Activated T-helper 9 cell treated with anti-CD3 and anti-CD28 coated beads, Interleukin-2, amount 50 U/mL, for 16 hours (primary cell): ENCODE measurements at places on chromosomes 7 and 10.

DNA sequence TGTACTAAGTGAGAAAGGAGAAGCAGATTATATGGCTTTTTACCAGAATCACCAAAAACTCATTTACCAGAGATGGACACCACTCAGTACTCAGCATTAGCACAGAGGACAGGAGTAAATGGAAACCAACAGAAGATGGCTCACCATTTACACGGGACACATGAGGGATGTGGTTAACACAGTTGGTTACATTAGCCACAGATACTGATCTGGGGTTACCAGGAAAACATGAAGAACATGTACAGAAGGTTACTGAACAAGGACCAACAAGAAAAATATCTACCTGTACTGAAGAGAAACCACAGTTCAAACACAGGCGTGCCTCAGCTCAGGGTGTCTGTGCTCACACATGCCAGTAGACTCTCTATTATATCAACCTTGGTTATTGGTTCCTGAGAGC lies 1285.8 kb upstream of the SORCS1 start:
- no peak for DNase-seq

DNA sequence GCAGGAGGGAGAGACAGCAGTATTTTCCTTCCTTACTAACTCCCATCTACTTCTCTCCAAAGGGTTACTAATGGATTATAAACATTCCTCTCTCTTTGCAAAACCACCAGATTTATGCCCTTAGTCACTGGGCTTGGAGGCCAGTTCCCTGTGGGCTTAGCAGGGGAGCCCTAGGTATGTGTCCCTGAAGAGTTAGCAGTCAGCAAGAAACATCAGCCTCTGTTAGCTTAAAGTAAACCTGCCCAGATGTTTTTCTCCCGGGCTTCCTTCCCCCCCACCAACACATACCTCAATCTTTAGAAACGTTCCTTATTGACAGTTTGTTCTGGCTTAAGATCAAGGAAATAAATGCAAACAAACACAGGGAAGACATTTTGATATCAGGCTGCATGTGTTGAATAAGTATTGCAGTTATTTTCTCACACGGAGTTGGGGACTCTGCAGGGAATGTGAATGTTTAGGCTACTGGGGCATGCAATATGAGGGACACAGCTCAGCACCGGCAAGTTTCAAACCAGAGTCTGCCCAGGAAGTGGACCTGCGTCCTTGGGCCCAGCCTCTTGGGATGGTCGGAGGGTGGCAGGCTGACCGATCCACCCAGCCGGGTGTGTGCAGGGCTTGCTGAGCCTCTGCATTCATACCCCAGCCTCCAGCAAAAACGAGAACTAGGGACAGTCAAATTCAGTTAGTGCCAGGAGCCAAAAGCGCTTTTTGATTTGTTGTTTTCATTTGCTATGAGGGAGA lies 252.0 kb upstream of the GRB10 start:
- no peak for DNase-seq

GRCh38 chr7:2821161-2821841 lies 22.8 kb downstream of the GNA12 start:
- no peak for DNase-seq

DNA sequence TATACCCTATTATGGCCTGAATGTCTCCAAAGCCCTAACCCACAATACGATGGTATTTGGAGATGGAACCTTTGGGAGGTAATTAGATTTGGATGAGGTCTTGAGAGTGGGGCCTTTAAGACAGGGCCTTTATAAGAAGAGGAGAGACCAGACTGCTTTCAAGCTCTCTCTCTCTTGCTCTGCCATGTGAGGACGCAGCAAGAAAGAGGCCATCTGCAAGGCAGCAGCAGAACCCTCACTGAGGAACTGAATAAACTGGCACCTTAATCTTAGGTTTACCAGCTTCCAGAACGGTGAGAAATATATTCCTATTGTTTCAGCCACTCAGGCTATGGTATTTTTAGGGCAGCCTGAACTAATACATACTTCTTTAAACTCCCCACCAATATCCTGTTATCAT lies 2.0 kb upstream of the GNAI1 start:
- no peak for DNase-seq

- DNase-seq: no peak
Observed at GRCh38 chr7:135098391-135098790, 49.5 kb upstream of the TMEM140 start.

GRCh38 chr10:119778776-119779445 lies 53.1 kb downstream of the INPP5F start:
- DNase-seq: no peak

DNA sequence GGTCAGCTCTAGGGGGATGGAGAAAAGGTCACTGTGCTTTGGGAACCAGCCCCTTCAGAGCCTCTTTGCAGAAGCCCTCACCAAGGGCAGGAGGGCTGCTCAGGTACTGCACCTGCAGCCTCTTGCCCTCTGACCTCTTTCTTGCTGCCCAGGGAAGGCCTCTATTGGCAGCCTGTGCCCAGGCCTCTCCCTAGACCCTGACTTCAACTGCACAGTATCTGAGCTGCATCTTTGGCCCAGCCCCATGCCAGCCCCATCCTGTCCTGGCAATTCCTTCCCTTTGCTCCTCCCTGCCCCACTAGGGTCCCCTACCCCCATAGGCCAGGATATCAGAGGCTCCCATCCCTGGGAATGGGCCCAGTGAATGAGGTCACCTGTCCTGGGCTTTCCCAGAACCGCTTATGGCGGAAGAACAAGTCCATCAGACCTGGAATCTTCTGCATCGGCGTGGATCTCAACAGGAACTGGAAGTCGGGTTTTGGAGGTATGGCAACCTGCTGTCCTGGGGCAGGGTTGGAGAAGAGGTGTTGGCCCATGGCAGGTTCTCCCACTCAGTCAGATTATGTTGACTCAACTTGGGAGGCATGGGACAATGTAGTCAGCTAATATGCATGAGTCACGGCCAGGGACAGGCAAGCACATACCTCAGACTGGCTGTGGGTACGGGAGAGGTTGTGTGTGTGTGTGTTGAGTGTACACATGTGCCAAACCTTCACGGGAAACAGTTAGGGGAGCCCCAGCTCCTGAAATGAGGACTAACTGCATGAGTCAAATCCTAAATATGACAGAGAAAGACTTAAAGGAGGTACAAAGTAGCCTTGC lies 17.1 kb upstream of the CPA1 start:
- DNase-seq: no peak

GRCh38 chr7:137909042-137909441 lies 62.3 kb upstream of the DGKI start:
- DNase-seq: no peak

DNA sequence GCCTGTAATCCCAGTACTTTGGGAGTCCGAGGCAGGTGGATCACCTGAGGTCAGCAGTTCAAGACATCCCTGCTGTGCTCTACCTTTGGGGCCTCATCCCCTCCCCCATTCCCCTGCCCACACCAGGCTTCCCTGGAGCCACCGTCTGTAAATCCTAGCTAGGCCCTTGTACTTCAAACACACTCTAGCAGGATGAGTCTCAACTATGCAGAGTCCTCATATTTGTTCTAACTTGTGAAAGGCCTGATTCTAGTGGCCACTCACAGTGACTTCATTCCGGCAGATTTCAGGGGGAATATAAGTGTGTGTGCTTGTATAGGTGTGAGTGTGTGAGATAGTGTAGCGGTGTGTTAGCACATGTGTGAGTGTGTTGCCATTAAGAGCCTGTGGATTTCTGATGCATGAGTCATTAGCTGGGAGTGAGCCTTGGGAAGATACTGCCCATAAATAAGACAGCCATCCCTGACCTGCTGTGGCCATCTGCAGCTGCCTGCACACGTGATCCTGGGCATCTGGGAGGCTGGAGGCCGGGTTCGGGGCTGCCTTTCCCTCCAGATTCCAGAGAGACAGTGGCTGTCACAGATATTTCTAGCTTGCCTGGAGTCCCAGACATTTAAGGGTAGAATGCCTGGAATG lies 1.7 kb upstream of the NEURL1 start:
- no peak for DNase-seq

DNA sequence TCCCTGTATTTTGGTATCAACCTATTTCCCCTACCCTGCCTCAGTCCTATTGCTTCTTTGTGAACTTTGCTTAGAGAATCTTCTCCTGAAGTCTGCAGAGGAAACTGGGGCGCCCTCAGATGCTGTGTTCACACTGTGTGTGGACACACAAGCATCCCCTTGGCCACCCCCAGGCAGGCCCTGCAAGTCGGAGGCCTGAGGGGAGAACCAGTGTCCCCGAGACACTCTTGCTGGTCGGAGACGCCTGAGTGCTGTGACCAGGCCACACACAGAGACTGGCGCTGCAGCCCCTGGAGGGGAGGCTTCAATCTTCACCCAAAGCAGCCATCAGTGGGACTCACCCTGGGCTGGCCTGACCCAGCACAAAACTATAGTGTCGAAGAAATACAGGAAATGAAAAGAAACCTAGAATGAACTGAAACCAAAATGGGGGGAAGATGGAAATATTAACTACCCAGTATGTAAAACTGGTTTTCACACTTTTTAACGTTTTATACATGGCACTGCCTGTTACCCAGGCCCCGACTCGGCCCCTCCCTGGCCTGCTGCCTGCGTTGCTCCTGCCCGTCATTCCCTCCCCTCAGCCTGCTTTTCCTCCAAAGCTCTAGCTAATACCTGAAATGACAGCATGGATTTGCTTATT lies 48.4 kb upstream of the FAM20C start:
- DNase-seq: no peak

DNA sequence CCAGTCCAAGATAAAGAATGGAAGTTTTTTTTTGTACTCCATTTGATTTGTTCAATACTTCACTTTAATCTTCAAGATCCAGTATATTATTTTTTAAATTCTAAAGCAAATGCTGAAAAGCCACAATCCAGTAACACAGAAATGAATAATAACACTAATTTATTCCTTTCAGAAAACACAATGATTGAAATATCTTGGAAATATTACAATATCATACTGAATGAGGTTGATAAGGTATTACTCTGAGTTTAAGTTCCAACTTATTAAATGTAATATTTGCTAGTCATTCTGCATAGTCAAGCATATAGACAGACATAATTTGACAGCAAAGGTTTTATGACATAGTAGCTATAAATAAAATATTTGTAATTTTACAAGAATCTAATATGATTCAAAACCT lies 4.4 kb downstream of the MEOX2 start:
- DNase-seq: no peak

DNA sequence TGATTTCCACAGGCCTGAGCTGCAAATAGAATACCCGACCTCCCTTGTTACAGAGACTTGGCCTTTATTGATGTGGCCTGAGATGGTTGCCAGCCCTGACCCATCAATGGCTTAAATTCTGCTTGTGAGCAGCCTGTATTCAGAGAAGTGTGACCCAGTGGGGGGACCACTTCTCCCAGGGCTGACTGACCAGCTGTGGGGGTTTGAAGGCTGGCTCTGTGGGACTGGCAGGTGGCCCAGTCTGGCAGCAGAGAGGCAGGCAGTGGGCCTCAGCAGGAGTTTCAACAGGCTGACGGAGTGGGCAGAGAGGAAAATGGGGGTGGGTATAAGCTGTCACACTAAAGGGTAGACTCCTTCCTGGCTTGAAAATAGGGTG lies 12.2 kb upstream of the PPIF start:
- no peak for DNase-seq

GRCh38 chr10:86203162-86203905 lies 163.3 kb downstream of the GRID1 start:
- DNase-seq: no peak

DNA sequence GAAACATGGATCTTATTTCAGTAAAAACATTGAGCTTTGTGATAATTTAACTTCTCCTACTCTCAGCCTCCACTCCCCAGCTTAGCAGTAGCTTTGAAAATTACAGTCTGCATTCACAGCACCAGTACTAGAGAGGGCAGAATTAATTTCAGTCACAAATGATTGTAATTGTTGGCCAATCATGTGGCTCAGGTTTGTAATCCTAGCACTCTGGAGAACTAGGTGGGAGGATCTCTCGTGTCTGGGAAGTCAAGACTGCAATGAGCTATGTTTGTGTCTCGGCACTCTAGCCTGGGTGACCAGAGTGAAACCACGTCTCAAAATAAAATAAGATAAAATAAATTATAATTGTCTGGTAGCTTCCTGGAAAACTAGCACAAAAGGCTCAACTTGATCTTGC lies 620.9 kb downstream of the TNS3 start:
- no peak for DNase-seq

GRCh38 chr10:44466236-44466635 lies 81.3 kb upstream of the CXCL12 start:
- DNase-seq: no peak

GRCh38 chr10:84537447-84537931 lies 209.1 kb downstream of the CCSER2 start:
- DNase-seq: no peak

GRCh38 chr10:49093922-49094321 lies 21.4 kb downstream of the VSTM4 start:
- DNase-seq: no peak

GRCh38 chr7:5424749-5425506 lies 1.3 kb upstream of the TNRC18 start:
- no peak for DNase-seq

DNA sequence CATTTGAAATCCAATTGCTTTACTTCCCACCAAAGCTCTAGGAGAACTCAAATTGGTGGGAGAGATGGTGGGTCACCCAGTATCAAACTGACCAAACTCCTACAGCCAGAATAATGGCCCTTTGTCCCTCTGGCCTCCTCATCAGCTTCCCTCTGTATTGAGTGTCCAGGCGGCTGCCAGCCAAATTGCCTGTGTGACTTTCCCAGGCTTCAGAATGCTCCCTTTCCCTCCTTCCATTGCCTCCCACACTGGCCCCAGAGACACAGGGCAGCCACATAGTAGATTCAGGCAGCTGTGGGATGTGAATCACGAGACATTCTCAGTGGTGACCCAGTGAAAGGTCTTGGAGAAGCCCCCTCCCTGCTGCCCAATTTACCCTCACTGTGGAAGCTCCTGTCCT lies 12.7 kb upstream of the VDAC2 start:
- DNase-seq: no peak

GRCh38 chr10:6240254-6240653 lies 37.5 kb downstream of the PFKFB3 start:
- no peak for DNase-seq

- no peak for DNase-seq
Observed at GRCh38 chr10:132570265-132570664, 32.7 kb downstream of the INPP5A start.

DNA sequence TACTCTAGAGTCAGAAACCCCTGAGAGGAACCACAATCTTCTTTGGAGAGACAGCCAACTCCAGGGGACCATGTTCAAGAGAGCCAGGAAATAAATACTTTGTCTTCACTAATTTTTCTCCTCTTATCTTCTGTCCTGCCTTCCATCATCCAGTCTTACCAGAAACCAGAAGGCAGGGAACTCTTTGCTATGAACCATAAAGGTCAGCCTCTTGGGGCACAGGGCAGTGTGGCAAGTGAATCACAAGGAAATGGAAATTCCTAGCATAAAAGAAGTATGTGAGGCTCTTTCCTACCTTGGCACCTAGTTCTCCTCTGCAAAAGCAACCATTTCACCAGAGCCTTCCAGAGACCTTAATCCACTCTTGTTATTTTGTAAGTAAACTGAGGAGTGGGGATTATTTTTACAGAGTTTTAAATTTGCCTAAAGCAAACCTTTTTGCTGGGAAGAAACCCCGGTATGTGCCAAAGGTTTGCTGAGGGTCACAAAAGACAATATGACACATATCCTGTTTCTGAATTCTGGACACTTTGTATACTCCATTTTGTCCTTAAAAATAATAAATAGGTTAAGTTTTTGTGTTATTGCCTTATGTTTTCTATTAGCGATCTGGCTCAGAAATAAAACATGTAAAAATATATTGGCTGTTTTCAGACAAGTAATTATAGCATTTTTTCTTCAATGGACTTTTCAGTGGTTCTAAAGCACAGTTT lies 87.1 kb downstream of the ADAM22 start:
- no peak for DNase-seq

GRCh38 chr7:25860275-25861163 lies 291.5 kb upstream of the NFE2L3 start:
- no peak for DNase-seq
